ENCODE measurements at places on chromosomes 1 and 21. TPM values are rescaled to one million over a fixed set of nuclear protein-coding genes. Genes with fewer than 3 reads are reported as not detected.

Gene IL23R
- polyA plus RNA-seq, result 0.06 TPM

DNA sequence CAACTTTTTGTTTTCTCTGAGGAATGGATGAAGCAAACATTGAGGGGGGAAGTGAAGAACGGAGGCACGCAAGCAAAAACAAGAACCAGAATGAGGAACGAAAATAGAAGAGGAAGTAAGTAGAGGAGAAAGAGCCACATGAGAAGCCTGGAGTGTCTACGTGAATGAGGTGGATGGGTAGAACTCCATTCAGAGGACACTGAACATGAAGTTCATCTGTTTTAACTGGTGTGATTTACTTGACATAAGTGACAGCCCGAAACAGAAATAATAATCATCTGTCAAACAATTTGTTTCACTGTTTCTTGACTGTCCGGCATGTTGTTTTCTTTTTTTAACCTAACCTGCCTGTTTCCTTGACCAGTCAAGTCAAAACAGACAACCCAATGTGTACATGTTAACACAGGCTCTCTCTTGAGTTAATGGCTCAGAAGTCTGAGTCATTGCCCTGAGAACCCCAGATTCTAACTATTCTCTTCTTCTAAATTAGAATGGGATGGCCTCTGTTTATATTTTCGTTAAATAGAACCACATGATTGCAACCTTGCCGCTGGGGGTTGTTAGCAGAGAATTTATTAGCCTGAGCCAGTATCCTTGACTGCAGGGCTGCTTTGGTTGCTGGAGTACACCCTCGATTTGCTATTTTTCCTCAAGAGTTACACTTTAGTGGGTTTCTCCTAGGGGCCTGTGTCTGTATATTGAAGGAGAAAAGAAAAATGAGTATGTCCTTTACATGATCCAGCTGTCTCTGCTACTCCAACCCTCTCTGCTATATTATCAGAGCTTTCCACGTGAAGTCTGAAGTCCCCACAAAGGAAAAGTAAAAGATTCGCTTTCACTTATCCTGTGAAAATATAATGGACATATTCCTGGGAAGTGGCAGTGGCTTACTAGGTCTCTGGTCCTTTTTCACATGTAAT, 151.7 kb downstream of the ZC3H11B start:
- DNase-seq, result no peak

DNA sequence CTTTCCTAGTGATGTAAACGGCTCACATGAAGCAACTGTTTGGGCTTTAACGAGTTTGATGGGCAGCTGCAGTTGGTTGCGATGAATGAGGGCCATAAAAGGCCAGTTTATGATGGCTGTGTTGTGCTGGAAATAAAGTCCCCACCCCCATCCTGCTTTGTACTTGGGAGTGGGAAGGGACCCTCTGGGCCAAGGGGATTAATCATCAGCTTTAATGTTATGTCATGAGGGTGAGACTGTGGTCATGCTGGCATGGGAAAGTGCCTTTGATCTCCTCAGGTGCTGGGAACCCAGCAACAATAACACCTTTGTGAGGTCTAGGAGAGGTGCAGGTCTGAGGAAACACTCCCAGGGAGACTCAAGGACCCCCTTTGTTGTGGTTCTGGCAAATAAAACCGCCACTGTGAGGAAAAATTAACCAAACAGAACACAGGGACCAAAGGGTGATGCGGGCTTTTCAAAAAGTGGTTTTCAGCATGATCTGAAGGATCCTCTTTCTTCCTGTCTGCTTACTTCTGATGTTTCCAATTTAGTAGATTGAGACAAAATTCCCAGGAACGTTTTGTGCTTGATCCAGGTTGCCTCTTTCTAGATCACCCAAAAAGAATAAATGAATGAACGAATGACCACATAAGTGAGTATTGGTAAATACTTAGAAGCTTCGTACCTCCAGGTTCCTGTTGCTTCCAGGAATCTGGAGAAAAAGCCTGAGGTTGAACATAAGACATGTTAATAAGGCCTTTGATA, 257.8 kb upstream of the HOOK1 start:
- DNase-seq, result peak; percentile 89

- DNase-seq, result no peak
These were observed 50.4 kb downstream of the ELK4 start for GRCh38 chr1:205581321-205581980.

GRCh38 chr1:71940261-71940660, 342.1 kb downstream of the NEGR1 start:
- no peak for DNase-seq

- no peak for DNase-seq
These were observed 6.0 kb downstream of the HLX start for GRCh38 chr1:220884981-220885918.

- DNase-seq, result no peak
These were observed 226.0 kb downstream of the NPHP4 start for GRCh38 chr1:5765997-5766913.

Gene NKAIN1
- polyA plus RNA-seq, result not detected

Gene GIPC2
- 62.0 TPM for polyA plus RNA-seq

DNA sequence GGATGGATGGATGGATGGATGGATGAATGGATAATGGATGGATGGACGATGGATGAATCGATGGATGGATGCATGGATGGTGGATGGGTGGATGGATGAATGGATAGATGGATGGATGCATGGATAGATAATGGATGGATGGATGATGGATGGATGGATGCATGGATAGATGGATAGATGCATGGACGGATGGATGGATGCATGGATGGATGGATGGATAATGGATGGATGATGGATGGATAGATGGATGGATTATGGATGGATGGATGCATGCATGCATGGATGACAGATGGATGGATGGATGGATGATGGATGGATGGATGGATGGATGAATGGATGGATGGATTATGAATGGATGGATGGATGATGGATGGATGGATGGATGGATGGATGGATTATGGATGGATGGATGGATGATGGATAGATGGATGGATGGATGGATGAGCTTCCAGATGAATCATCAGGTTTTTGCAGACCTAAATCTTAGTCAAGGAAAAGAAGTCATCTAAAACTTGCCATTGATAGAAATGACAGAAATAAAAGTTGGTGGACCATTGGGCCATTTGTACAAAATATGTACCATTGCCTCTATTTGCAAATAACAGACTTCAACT, 175.4 kb upstream of the KLHDC7A start:
- no peak for DNase-seq

Gene B4GALT2
- 34.6 TPM for polyA plus RNA-seq

- peak; percentile 37 for DNase-seq
These were observed 29.1 kb downstream of the KNCN start for GRCh38 chr1:46522184-46522968.

Gene RUNX3
- 5.0 TPM for polyA plus RNA-seq

- no peak for DNase-seq
These were observed 292.8 kb upstream of the VAMP3 start for GRCh38 chr1:7478142-7478790.

GRCh38 chr1:30600258-30600657, 123.1 kb downstream of the MATN1 start:
- no peak for DNase-seq

DNA sequence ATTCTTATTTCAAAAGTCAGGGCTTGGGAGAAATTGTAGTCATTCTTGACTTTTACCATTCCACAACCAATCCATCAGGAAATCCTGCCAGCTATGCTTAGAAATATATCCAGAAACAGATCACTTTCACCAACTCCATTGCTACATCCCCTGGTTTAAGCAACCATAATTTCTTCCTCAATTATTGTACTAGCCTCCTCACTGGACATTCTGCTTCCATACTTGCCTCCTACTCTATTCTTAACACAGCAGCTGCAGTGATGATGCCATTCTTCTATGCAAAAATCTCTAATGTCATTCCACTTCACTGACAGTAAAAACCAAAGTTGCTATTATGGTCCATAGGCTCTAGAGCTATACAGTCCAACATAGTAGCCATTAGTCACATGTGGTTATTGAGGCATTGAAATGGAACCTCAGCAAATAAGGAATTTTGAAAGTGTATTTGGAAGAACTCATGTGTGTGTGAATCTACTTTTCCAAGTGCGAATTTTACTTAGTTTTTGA, 110.7 kb upstream of the KIAA0040 start:
- DNase-seq, result no peak

DNA sequence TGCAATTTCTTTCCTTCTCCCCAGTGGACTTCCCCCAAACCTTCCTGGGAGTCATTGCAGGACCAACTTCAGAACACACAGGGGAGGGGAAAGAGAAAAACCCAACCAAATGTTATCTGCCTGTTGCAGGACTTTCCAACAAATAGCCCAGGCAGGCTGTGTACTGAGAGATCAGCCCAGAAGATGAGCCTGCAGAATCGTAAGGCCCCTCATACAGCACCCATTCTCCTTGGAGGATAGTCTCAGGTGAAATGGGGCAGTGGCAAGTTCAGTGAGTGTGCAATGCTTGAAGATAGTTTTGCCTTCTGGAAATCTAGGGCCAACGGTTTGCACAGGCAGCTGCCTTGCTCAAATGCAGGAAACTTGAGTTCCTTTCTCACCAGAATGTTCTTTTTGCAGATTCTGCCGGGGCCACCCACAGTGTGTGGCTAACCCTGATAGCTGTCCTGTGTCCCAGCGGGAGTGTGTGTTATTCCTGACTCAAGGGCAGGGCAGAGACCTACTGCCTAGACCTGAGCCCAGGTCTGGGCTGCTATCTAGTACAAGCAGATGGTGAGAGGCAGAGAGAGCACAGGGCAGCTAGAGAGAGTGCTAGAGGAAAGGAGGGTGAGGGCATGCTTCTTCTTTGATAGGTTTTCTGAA, 48.8 kb downstream of the GADD45A start:
- no peak for DNase-seq

Gene PHLDA3
- polyA plus RNA-seq, result 4.4 TPM

DNA sequence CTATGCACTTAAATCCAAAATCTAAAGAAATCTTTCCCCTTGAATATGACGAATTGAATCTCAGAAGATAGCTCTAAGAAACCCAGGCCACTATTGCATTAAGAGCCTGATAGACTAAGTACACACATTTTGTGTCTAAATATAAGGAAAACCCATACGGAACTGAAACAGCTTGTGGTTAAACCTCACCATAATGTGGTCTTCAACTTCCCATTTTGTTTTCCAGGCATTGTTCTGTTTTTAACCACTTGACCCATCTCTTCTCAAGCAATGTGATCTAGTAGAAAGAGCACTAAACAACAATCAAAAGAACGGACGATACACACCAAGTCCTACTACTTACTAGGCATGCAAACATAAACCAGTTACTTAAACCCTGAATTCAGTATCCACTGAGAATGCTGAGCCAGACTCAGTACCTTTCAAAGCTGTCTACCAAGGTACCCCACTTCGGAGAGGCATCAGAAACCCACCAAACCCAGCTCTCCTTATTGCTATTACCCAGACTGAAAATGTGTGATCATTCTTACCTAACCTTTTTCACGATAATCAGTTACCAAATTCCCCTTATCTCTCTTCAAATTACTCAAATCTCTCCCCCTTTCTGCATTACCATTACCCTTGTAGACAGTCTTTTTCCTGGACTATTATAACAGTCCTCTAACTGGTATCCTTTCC, 12.8 kb downstream of the OTUD7B start:
- DNase-seq, result no peak

Gene KLHL20
- 14.3 TPM for polyA plus RNA-seq

DNA sequence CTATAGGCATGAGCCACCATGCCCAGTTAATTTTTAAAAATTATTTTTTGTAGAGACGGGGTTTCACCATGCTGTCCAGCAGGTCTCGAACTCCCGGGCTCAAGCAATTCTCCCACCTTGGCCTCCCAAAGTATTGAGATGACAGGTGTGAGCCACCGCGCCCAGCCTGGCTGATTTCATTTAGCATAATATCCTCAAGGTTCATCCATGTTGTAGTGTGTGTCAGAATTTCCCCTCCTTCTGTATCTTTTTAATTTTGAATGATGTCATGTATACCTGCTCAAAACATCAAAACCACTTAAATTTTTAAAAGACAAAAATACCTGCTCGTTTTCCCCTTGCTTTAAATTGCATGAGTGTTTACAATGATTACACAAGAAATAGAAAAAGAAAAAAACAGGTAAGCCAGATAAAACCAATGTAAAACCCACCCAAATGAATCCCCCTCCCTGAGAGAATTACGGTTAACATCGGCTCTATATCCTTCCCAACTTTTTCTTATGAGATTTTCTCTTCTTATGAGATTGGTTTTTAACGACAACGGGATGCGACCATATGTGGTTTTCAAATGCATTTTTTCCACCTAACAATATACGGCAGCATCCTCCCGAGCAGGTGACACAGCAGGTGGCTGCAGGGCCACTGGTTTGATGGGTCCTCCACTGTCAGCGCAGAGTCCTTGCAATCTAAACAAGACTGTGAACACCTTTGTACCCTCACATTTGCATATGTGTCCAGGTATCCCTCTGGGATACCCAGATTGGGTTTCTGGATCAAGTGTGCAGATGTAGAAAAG, 22.1 kb downstream of the IFFO2 start:
- no peak for DNase-seq

DNA sequence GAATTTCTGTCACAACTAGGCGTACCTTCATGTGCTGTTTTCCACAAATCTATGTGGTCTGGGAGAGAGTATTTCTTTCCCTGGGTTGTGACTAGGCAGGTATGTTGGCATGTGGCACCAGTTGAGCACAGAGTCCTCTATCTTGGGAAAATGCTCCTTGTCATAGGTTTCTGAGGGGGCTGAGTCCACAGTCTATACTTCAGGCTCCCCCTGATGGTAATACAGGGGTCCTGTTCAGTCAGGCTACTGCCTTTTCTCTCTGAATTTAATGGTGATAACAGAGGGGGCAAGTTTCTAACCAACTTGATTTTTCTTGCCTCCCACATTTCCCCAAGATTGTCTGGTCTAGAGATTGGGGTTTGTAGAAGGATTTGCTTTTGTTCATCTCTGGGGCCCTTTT, 35.8 kb downstream of the VANGL1 start:
- DNase-seq, result no peak

GRCh38 chr21:33973268-33973667, 57.7 kb upstream of the ATP5PO start:
- DNase-seq, result no peak

Gene NUP210L
- 0.03 TPM for polyA plus RNA-seq

Gene SH2D1B
- polyA plus RNA-seq, result 1.5 TPM

GRCh38 chr21:42467140-42467983, 28.7 kb downstream of the RSPH1 start:
- peak; percentile 40 for DNase-seq

GRCh38 chr1:196651637-196652215, at the start of gene CFH:
TSS of gene CFH (plus strand) at chr1:196652043. CDS start at chr1:196652118, 75 bp downstream.
- DNase-seq, result peak; percentile 6

GRCh38 chr1:29577512-29577911, 341.2 kb downstream of the PTPRU start:
- no peak for DNase-seq

GRCh38 chr1:22350924-22351767, 100.5 kb upstream of the ZBTB40 start:
- no peak for DNase-seq
